ENCODE measurements at places on chromosomes 5 and 9.

DNA sequence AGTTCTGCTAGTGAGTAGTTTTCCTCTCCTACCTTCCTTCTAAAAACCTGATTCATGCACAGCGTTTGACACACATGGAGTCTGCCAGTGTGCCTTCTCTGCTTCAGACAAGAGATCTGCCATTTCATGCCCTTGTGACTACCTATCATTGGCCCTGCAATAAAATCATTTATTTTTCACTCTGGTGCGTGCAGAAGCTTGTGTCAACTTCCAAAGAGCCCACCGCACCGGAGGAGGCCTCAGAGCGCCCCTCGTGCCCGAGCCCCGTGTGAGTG lies 13.7 kb downstream of the HNRNPH1 start:
- DNase-seq: no peak

GRCh38 chr9:11312966-11313365 lies 700.2 kb upstream of the PTPRD start:
- no peak for DNase-seq

GRCh38 chr5:92599217-92599810 lies 981.7 kb downstream of the NR2F1-AS1 start:
- no peak for DNase-seq

DNA sequence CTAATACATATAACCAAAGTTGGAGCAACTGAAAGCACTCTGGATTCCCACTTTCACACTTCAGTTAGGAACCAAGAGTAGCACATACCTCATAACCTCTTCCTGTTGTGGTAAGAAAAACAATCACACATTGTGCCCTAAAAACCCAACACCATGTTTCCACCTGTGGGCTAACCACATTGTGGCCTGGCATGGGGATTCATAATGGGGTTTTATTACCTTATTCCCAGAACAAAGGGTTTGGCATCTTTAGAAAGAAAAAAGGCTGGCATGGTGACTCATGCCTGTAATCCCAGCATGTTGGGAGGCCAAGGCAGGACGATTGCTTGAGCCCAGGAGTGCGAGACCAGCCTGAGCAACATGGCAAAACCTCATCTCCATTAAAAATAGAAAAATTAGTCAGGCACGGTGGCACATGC lies 60.6 kb downstream of the HSD17B3 start:
- no peak for DNase-seq

DNA sequence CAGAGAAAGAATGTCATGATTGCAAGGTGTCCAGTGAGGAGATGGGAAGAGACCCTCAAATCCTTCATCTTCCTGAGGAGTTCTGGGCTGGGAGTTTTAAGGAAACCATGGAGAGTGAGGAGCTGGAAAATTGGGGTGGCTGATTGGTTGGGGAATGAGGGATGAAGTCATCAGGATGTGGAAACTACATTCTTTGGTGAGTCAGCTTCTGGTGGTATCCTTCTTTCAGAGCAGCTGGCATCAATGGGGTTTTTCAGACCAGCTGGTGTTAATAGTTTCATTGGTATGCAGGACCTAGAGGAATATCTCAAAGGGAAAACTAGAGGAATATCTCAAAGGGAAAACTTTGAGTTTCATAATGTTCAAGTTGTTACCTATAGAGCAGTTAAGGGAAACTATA lies 45.2 kb downstream of the RNF180 start:
- no peak for DNase-seq

GRCh38 chr5:73818357-73818756 lies 192.4 kb downstream of the ARHGEF28 start:
- no peak for DNase-seq

DNA sequence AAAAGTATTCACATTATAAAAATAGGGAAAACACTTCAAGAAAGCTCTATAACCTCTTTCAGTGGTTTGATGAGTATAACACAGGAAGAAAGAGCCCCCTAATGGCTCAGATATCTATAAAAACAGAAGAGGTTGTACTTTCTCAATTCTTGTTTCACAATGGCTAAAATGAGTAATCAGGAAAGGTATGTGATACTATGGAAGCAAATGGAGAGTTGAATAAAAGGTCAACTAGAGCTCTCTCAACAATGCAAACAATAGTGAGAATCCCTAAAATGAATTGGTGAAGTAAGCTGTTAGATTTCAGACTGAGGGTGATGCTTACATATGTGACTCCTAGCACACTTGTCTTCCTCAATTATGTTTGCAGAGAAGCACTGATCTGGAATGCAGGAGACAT lies 584.6 kb upstream of the CDH18 start:
- DNase-seq: no peak

DNA sequence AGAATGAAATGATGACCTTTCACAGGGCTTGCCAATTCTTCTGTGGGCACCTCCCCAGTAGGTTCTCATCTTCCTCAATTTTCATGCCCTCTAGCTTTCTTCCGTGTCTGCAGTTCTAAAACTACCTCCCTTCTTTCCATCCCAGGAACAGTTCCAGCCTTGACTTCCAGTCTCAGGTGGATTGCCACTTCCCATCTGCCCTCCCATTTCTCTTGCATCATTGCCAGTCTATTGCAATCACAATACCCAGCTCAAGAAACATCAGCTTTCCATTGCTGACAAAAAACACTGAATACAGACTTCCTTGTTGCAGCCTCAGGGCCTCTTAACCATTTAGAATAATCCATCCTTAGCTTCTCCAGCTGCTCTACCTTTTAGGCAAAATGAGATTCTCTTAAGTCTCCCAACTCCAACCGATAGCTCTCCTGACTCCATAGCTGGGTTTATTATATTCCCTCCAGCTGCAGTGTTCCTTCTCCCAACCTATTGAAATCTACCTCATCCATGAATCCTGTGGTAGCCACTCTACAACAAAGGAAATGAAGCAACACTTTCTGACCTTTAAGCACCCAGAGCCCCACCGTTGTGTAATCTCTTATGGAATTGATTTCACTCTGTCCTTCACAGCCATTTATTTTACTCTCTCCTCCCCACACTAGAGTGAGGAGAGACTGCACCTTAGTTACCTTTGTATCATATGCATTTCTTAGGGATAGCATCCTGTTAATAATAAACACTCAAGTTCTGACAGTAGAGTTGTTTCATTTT lies 75.6 kb upstream of the PCA3 start:
- no peak for DNase-seq
